Stimulated activated CD4-positive, alpha-beta T cell treated with anti-CD3 and anti-CD28 coated beads, Interleukin-4, amount 100 ng/mL, for 48 hours (primary cell): ENCODE measurements at places on chromosomes 3 and 15.

GRCh38 chr3:181326637-181327223 lies 337.2 kb upstream of the DNAJC19 start:
- no peak for DNase-seq

DNA sequence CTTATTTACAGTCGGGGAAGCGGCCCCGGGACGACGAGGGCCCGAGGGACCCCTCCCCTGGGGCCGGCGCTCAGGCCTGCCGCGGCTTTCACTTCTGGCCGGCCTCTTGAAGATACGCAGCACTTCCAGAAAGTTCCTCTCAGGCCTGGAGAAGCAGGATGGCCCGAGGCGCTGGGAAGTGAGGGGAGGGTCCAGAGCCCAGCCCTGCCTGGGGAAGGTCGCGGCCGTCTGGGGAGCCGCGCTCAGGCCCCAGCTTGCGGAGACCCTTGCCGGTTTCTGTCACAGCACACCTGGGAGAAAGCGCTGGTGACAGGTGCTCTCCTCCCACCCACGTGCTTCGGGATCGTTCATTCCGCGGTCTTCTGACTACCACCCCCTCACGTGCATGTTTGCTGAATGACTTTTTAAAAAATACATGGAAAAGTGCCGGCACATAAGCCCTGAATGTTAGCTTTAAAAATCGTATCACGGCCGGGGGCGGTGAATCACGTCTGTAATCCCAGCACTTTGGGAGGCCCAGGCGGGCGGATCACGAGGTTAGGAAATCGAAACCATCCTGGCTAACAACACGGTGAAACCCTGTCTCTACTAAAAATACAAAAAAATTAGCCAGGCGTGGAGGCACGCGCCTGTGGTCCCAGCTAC lies 727 bp upstream of the TM2D3 start:
- DNase-seq, result no peak

DNA sequence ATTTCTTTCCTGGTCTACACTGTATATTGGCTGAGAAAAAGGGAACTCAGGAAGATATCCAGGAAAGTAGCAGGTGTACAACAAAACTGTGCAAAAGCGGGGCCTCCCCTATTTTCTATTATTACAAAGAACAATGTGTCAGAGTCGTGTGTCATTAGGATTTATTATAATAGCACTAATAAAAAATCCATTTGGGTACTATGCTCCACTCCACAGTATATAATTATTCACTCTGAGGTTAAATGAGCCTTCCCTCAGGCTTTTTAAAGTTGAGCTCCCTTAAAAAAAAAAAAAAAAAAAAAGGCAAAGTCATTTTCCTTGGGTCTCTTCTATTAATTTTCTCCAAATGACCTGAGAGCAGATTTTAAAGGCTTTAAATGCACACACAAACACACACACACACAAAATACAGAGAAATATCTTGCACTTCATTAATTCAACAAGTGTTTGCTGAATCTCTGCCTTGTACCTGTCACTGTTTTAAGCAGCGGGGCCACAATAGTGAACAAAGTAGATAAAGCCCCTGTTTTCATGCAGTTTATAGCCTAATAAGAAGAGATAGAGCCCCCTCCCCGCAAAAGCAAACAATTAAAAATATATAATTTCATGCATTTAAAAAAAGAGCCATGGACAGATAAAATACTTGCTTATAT lies 1.3 kb upstream of the DPP8 start:
- no peak for DNase-seq

- no peak for DNase-seq
Measured at GRCh38 chr3:42589382-42590109, 1.1 kb upstream of the SS18L2 start.

- DNase-seq, result no peak
Measured at GRCh38 chr3:13514639-13515435, 34.1 kb upstream of the FBLN2 start.

- no peak for DNase-seq
Measured at GRCh38 chr15:101318147-101318819, 23.2 kb upstream of the SNRPA1 start.

GRCh38 chr3:67976663-67977062 lies 322.3 kb upstream of the SUCLG2 start:
- no peak for DNase-seq
